Activated T-cell treated with anti-CD3 and anti-CD28 coated beads, Interleukin-2, amount 50 U/mL, for 24 hours (primary cell): ENCODE measurements at places on chromosomes 1 and 21.

- no peak for DNase-seq
These were observed 10.8 kb upstream of the PIGK start for GRCh38 chr1:77230051-77230450.

GRCh38 chr1:67133177-67133576 lies 1.6 kb downstream of the C1orf141 start:
- no peak for DNase-seq

DNA sequence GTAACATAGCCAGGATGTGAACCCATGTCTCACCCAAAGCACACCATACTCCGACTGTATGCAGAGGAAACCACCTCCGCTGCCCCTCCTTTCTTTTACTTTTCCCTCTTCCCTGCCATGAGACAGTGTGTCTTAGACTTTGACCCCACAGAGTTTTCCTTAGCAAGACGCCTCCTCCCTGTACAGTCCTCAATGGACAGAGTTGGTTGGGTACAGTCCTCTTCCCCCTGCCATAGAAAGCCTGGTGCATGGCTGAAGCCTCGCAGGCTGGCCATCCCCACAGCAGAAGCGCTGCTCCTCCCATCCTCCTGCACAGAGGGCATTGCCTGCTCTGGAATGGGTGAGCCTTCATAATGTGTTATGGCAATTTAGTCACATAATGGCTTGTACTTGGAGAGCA lies 127.9 kb downstream of the PLPP3 start:
- no peak for DNase-seq

- no peak for DNase-seq
These were observed 438.5 kb downstream of the PTPRU start for GRCh38 chr1:29674627-29675326.

- DNase-seq: no peak
These were observed 692 bp downstream of the SORT1 start for GRCh38 chr1:109396871-109397580.

- no peak for DNase-seq
These were observed 27.8 kb downstream of the H6PD start for GRCh38 chr1:9262096-9262986.

GRCh38 chr1:78834201-78834741 lies 172.3 kb downstream of the ADGRL4 start:
- DNase-seq: no peak

DNA sequence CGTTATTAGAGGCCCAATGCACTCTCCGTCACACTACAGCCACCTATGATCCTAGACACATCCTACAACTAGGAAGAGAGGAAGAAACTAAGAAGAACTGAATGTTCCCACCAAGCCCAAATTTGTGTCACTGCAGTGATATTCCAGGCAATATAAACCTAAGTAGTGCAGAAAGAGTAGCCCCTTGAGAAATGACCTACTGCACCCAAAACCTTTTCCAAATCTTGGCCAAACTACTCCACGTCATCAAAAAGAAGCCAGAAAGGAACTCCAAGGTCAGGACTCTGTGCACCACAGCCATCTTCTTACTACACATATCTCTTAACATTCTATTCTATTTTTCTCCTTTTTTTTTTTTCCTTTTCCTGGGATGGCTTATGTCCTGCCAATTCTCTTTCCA lies 60.2 kb downstream of the ADAMTS1 start:
- no peak for DNase-seq
